ENCODE measurements at places on chromosomes 3 and 15.
A peak's percentile ranks its signal among the peaks of the same experiment; 100 is the strongest.

- no peak for DNase-seq
Measured at GRCh38 chr15:47338771-47339170, 378.5 kb upstream of the SEMA6D start.

DNA sequence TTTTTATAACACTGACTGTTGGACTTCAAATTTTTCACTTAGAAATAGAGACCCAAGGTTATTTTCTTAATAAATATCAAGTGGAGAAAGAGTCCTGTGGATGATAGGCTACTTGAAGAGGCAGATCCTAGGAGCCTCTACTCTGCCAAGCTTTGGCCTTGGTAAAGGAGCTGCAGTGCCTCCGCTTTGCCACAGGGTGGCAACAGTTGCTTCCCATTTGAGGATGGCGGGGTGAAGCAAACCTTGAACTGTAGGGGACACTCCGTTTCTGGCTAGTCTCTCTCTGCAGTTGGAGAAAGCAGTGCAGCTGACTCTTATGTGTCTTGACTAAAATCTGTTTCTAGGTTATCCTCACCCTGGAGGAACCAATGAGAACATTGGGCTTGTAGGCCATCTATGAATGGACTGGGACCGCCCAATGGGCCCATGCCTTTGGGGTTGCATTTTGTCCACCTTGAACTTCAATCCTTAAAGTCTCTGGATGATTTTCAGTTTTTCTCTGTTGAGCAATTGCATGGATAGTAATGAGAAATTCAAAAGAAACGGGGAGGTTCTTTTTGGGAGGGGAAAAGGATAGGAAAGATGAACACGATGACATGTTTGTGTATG is 9.8 kb downstream of the SCG5 start:
- peak; percentile 61 for DNase-seq

DNA sequence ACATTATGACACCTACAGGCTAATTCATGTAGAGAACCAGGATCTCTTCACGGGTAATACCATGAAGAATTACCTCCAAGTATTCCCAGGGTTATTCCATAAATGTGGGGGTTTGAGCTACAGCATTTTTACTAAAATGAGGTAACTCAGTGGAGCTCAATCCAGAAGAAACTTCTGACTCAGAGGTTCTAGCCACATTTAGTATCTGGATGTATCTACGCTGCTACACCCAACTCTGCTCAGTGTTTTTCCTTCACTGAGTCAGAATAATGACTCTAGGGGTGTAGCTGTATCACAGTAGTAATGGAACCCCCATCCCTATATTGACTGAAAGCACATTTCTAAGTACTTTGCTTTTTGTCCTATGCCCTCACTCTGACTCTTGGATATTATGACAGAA is 52.4 kb downstream of the COPS2 start:
- peak; percentile 34 for DNase-seq

DNA sequence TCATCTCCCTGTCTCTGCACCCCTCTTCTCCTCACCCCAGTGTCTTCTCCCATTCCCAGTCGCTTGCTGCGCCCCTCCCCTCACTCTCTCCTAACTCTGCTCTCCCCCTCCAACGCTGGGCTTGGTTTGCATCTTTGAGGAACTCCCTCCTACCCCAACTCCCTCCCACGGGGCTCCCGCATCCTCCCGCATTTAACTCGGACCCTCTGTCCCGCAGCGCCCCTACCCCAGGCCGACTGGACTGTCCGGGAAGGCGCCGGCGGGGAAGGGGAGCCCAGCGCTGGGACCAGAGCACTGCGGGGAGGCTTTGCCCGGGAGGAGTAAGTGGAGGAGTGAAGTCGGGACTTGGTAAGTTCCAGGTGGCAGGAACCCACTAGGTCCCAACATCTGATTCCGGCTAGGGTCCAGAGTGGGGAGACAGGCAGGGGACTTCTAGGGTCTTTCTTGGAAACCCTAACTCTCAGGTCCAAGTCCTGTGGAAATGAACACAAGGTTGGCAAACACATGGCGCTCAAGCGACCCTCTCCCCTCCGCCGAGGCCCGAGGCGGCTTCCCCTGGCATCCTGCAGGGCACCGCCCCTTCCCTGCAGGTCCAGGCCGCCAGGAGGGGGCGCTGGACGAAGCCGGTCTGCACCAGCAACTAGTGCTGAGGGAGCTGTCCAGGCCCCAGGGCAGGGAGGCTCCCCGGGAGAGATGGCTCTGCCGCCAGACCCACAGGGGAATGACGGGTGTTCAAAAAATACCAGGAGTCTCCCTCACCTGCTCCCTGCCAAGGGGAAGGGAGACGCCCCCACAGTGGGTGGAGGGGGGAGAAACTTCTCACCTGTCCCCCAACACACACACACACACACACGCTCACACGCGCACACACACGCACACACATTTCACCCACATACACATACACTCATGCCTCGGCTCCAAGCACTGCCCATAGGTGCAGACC is 53.2 kb downstream of the LHFPL4 start:
- DNase-seq, result peak; percentile 53

GRCh38 chr15:67745073-67746006 is 80.0 kb upstream of the SKOR1 start:
- DNase-seq, result peak; percentile 58

DNA sequence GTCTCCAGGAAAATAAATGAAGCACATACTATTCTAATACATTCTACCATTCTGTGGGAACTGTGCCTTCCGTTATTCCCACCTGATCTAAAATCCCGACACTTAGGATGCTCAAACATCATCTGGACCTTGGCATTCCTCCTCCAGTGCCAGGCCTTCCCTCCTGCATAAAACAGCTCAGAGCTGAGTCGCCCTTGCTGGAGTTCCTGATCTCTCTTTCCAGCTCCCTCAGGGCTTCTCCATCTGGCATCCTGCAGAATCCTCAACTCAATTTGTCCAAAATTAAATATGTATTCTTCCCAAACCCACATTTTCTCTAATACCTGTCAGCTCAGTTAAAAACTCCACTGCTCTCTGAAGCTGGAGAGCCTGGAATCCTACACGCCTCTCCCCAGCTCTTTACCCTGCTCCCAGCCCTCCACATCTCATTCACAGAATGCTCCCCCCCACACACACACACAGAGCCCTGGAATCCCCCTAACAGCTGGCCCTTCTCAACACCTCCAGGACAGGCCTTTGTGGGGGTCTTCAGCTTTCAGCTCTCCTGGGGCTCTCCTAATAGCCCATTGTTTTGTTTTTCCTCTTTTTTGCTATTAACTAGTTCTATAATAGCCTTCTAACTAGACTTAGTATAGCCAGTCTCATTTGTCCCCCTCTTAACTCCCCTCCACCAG is 78.5 kb downstream of the HMG20A start:
- DNase-seq, result peak; percentile 68

DNA sequence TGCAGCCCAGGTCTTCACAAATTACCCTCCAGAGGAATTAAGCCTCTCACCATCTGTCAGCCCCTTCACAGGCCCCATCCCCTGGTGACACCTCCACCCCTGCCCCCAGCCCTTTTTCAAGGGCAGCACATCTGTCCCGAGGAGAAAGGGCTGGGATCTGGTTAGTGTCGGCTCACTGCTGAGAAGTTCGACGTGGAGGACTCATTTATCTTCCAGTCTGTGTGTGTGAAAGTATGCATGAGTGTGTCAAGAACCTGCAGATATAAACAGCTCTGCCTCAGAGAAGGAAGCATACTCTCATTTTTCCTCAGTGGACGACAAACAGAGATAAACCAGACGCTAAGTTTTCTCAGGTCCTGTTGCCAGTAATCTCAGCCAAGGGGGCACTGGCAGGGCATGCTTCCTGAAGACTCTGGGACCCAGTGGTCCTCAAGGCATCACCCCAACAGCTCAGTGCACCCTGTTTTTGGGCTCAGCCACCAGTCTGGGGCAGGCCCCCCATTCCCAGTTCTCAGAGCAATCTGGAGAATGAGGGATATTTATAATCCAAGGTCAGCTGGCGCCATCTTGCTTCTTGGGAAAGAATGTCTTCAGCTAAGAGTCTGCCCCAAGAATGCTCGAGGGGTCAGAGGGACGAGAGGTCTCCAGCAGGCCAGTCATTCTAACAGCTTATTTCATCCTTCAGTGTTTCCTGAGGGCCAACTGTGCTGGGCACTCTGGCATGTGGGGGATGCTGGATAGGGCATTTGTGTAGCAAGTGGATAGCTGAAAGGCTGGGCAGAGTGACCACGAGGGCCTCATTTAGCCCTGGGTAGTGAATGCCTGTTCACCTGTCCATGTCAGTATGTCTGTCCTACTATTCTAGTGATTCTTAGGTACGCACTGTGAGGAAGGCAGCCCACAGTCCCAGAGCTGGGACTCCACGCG is 73.6 kb downstream of the ADCY5 start:
- DNase-seq, result no peak

DNA sequence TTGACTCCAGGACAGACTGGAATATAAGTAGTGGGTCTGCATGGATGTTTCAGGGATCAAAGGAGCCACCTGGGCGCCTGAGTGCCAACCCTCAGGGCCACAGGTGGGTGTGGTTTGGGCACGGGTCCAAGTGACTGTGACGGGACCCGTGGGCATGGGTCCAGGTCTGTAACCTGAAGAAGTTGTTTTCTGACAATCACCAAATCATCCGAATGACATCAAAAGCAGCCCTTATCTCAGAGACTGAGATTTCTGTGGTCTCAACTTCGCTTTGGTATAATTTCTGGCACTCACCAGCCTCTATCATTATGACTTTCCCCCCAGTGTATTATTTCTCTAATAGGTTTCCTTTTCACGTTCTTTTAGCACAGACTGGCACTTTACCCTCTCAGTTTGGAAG is 24.4 kb downstream of the RLBP1 start:
- DNase-seq, result no peak

DNA sequence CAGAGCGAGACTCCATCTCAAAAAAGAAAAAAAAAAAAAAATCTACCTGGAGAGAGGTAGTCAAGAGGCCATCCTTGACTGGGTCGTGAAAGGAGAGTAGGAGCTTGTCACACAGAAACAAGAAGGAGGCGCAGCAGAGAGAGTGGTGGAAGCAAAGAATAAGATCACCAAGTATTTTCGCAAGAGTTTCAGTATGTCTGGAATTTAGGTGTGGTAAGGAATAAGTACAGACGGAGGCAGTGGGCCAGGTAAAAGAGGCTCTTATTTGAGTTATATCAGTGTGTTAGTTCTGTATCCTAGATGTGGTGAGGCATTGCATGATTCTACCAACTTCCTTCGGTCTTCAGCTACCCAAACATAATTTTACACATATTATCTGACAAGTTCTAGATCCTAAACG is 14.6 kb upstream of the ATP10A start:
- DNase-seq, result no peak

- DNase-seq, result no peak
Measured at GRCh38 chr3:43335799-43336198, 49.5 kb downstream of the SNRK start.

DNA sequence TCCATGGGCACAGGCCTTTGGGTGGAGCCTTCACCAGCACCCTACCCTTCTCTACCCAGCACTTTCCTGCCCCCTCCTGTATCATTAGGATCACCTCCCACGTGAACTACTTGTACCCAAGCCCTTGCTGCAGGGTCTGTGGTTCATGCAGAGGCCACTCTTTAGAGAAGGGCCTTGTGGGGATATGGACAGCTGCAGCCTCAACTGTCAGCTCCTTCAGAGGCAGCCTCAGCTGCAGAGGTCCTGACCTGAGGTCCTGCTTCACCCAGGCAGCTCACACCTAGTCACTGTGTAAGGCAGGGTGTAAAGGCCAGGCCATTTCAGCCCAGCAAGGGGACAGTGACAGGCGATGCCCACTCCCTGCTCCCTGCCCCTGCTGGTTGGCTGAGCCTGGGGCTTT is 448.6 kb upstream of the PROK2 start:
- no peak for DNase-seq

- DNase-seq, result no peak
Measured at GRCh38 chr3:80556763-80557162, 789.0 kb upstream of the ROBO1 start.

DNA sequence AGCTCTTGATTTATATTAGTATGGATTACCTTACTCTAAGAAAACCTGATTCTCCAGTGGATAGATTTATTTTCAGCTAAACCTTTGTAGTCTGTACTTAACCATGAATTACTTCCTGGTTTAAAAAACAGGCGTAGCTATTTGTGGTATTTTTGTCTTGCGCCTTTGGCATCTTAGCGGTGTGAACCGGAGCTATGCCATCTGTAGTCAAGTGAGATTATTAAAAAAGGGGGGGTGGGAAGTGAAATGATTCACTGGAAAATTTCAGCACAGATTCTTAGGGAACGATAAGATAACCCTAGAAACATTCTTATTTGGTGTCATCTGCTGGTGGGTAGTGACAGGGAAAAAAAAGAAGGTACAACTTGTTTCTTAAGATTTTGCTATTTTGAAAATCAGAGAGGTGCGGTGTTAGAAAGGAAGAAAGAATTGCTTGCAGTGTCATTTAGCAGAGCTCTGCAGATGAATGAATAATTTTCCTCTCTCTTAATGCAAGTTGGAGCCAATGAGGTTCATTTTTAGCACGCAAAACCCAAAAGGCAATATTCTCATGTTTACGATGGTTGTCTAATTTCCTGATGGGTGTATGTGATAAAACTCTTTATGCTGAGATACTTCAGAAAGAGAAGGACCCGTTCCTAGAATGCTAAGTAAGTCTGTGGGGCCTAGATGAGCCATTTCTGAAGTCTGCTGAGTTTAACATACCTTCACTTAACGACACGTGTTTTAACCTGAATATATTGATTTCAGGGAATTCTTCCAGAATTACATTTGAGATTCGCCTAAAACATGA is 44.0 kb downstream of the PSMD6 start:
- DNase-seq, result no peak

- peak; percentile 33 for DNase-seq
Measured at GRCh38 chr15:99014803-99015697, 7.5 kb upstream of the PGPEP1L start.

- no peak for DNase-seq
Measured at GRCh38 chr3:16079519-16079918, 95.0 kb upstream of the GALNT15 start.

DNA sequence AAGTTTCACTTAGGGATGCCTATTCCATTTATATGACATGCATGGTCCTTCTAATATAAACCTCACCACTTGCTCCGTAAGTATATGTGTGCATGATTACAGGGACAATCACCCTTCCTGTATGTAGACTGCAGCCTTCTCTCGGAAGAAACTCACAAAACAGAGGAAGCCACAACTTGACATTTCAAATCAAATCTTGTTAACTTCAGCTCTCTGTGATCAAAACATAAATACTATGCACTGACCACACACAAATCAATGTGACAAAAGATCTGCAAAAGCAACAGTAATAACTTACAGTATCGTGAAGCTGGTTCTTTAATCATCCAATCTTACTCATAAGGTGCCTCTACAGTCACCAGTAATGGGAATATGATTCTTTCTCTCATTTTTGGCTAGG is 50.2 kb downstream of the FHIT start:
- no peak for DNase-seq

GRCh38 chr3:27756877-27757276 is 34.8 kb upstream of the EOMES start:
- no peak for DNase-seq

GRCh38 chr15:91782221-91782620 is 71.3 kb upstream of the SLCO3A1 start:
- DNase-seq, result no peak

DNA sequence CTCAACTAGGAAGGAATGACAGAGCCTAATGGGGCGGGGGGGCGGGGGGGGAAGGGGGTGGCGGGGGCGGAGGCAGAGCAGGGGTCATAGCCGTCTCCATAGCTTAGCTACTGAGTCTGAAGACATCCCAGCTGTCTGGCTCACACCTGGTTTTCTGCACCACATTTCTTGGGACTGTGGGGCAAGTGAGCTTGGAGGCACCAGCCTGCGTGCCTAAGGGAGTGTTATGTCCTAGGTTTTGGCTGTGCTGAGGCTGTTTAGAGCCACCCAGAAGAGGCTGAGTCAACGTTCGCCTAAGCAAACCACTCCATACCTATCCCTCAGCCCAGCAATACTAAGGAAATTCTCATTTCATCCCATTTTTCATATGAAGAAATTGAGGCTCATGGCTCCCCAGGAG is 1.4 kb downstream of the IL17RD start:
- no peak for DNase-seq

- DNase-seq, result no peak
Measured at GRCh38 chr15:53559364-53560277, 199.8 kb downstream of the WDR72 start.
